ENCODE measurements at places on chromosomes 2 and 18.

- DNase-seq = no peak
Measured at GRCh38 chr2:84838434-84839145, 42.3 kb downstream of the TRABD2A start.

GRCh38 chr18:51753365-51754057 is 556.0 kb upstream of the MEX3C start:
- no peak for DNase-seq

DNA sequence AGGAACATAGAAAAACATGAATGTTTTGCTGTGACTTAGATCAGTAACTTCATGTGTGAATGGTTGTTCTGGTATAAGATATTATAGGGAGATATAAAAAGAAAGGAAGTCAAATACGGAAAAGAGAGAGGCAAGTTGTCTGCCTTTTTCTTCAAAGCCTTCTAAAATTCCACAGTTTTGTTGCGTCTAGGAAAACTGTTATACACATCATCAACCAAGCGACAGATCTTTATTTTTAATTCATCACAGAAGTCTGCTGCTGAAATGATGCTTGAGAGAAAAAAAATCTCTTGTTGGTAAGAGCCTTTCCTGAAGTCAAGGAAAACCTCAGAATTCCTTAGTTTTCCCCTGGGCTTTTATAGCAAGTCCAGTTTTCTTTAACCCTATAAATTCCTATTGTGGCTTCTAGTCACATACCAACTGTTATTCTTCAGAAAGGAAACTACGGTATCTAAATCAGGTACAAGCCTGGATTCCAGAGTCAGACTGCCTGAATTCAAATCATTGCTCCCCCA is 36.3 kb upstream of the TANC1 start:
- no peak for DNase-seq

GRCh38 chr2:224769489-224769888 is 53.3 kb upstream of the CCDC195 start:
- DNase-seq = no peak

DNA sequence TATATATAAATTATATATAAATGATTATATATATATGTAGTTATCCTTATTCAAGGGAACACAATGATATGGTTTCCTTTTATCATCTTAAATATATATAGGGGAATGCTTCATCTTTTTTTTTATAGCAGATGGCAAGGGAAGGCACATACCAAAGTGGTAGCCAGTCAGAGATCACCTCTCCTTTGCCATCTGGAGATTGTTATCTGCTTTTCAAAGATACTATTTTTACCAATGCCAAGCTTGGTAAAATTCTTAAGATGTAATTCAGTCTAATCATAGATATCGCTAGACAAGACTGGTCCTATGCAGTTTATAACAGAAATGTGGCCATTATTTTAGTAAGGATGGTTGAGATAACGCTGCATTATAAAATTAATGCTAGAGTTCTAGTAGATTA is 64.7 kb upstream of the DSEL start:
- DNase-seq = no peak

- DNase-seq = no peak
Measured at GRCh38 chr2:119282146-119282995, 58.7 kb downstream of the STEAP3 start.

- DNase-seq = no peak
Measured at GRCh38 chr2:189862751-189863150, 78.5 kb downstream of the PMS1 start.

DNA sequence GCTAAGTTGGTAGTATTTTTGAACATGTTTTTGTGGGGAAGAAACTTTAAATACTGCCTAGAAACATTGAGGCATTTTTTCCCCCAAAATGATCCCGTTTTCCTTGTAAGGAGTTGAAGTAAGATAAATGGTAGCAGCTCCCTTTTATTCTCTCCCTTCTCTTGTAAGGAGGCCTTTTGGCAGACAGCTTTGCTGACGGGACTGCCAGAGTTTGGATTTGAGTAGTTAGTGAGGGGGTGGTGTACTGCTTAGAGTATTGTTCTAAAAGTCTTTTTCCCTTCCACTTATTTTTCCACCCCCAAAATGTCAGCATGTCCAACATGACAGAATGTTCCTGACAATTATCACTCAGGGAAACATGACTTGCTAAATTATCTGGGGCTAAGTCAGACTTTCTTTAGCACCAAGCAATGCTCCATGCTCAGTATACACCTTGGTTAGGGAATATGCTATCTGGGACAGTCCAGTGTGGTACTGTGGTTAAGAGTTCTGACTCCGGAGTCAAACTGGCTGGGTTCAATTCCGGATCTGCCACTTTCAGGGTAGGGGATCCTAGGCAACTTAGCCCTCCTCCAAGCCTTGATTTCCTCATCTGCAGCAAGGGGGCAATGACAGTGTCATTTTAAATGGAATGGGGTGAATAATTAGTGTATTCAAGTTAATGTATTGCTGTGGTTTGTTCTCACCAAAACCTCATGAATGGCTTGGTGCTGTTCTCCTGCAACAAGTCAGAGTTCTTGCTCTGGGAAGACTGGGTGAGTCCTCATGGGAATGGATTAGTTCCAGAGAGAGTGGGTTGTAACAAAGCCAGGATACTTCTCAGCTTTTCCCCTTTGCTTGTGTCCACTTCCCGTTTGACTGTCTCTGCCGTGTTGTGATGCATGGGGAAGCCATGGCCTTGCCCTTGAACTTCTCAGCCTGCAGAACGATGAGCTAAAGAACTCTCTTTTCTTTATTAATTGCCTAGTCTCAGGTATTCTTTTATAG is 116.2 kb downstream of the TANC1 start:
- DNase-seq = no peak

- no peak for DNase-seq
Measured at GRCh38 chr2:113060396-113060795, 1.4 kb downstream of the IL36RN start.

DNA sequence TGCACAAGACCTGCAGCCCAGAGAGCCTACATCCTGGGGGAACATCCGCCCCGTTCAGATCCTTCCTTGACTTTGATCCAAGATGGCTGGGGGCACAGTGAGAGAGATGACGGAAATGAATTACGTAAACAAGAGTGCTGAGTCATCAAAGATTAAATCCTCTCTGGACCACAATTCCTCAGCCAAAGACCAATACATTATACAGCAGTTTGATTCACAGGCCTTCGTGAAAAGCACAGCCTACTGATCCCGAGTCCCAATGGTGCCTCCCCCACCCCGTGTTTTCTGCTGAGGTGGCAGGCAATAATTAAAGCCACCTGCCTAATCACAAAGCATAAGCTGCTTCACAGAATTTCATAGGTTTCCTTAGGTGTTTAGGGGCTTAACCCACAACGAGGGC is 43.0 kb downstream of the MYO5B start:
- DNase-seq = no peak

GRCh38 chr2:61014763-61015162 is 2.8 kb upstream of the PEX13 start:
- DNase-seq = no peak

- DNase-seq = no peak
Measured at GRCh38 chr2:176268976-176269318, 295 bp upstream of the MTX2 start.

- DNase-seq = no peak
Measured at GRCh38 chr2:20624884-20625485, 25.9 kb downstream of the HS1BP3 start.

DNA sequence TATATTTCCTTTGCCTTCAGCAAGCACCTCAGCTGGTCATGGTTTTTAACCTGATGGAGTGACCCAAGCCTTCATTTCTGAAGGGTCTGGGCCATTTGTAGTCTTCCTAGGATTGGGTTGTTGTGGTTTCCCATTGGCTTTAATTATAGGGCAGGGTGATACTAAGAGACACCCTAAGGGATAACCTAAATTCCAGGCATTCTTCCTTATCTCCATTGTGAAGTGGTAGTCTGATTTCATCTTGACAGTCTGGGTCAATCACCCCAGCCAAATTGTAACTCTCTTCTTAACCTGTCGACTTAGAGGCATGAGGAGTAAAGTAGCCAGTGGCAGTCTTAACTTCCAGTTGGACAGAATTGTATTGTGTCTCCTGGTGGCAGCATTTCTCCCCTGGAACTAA is 30.2 kb upstream of the MEX3C start:
- DNase-seq = no peak

DNA sequence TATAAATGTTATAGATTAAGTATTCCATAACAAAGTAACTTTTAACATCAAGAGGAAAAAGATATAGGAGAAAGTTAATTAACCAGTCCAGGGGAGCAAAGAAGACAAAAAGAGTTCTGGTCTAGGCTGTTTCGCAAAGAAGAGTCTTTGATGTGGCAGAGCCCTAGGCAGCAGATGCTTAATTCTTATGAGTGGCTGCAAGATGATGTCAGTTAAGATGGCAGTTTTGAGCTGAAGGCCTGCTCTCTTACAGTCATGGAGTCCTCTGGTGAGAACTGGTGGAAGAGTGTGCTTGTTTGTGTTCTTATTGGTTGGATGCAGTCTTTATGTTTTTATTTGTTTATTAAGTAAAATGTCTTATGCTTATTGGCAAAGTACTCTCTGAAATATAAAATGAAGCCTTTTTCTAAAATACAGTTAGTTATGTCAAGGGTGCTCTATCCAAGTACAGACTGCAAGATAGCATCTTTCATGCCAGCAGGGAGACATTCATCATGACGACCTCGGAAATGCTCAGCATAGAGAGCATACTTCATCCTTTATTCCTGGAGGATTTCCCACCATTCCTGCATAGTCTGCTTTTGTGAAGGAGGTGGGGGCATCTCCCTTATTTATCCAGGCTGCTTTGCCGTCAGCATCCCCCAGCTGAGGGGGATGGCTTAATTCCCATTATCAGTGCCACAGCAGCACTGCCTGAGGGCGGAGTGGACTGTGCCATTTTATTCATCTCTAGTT is 38.9 kb upstream of the SERPINE2 start:
- DNase-seq = no peak

DNA sequence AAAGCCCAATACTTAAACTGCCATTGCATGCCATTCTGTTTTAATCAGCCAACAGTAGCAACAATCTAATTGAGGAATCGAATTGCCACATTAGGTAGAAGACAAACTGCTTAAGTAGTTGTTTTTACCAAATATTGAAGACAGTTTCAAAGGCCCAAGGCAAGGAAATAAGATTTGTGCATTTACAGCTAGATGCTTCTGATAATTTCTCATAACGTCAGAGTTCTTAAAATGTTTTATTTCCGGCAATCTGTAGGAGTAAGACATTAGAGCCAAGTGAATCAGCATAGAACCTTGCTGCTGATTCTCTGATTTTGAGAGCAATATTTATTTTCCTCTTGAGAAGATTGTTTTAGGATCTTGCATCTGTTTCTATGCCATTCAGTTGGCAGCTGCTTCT is 174.3 kb downstream of the RBM43 start:
- DNase-seq = no peak

GRCh38 chr2:241482126-241482955 is 26.0 kb downstream of the STK25 start:
- DNase-seq = no peak

- DNase-seq = no peak
Measured at GRCh38 chr2:156326526-156327095, 5.9 kb downstream of the NR4A2 start.

DNA sequence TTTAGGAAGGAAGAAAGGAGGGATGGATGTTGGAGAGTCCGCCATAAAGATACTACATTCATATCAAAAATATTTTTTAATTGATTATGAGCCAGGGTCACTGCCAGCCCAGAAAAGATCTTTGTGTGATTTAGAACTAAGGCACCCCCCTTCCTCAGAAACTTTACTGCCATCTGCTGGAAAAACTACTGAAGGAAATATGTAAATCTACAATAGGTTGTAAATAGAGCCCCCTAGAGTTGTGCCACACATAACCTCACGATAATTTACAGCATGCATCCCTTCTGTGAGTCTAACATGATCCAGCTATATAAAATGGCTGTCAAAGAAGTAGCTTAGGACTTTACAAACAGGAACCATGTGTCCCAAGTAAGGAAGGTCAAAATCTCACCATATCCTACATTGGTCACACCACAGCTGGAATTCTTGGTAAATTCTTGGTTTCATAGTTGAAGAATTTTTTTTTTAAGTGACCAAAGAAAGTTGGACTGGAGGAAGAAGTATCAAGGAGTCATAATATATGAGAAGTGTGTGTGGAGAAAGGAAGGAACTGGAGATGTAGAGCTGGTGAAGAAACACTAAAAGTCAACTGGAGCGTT is 152.5 kb downstream of the CYP26B1 start:
- DNase-seq = no peak

DNA sequence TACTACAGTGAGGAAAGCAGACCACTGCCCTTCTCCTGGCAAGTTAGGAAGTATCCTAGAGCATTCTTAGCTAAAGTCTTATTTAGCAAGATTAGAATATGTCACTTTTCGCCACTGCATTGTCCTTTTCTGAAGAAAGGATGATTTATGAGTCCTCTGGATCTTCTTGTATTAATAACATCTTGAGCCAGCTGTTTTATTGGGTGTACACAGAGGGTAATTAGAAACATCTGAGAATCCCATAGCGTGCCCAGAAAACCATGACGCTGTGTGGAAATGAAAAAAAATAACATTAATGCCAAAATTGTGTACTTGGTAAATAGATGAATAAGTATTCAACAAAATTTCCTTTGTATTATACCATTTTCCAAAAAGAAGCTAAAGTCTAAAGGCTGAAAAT is 198.7 kb downstream of the LTBP1 start:
- DNase-seq = no peak

GRCh38 chr2:178265851-178266250 is 71.5 kb downstream of the OSBPL6 start:
- DNase-seq = no peak

DNA sequence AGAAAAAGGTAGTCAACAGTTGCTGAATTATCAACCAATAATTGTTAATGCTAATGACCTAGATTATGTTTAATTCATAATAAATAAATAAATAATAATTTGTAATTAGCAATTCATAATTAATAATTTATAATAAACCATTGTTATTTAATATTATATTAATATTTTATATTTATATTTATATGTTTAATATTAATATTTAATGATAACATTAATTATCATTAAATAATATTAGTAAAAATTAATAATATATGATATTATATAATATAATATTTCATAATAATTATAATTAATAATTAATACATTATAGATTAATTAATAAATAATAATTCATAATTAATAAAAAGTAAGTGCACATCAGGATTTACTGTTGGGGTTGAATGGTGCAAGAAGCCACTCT is 389.4 kb upstream of the RGPD4 start:
- DNase-seq = no peak

DNA sequence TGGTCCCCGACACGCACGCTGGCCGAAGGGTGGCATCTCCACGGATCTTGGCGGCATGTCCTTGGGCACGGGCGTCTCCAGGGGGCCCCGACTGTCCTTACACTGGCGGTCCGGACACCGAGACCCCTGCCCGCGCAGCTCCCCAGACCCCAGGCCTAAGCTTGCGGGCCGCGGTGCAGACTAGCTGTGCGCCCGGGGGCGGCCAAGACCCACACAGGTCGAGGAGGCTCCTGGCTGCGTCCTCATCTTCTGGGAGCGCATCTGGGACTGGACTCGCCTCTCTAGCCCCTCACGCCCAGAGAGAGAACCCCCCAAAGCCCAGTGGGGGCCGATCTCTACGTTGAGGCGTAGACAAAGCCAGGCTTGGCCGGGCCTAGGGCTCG is 475 bp upstream of the TWIST2 start:
- no peak for DNase-seq
